ENCODE measurements at places on chromosomes 16 and 17.
A peak's percentile ranks its signal among the peaks of the same experiment; 100 is the strongest.

DNA sequence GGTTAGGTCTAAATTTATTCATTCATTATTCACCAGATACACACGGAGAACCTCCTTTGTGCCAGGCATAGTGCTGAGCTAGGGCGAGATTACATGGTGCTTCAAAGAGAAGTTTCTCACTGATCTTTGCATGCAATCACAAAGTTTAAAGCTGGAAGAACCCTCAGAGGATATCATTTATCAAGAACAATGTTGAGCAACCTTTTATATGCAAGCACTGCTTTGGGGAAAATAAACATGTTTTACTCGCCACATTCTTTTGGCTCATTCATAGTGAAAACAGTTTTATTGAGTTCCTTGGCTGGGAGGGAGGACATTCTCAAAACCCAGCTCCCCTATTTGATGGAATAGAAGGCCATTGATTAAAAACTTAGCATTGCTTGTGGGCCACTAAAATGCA is 49.8 kb upstream of the XYLT1 start:
- no peak for DNase-seq

DNA sequence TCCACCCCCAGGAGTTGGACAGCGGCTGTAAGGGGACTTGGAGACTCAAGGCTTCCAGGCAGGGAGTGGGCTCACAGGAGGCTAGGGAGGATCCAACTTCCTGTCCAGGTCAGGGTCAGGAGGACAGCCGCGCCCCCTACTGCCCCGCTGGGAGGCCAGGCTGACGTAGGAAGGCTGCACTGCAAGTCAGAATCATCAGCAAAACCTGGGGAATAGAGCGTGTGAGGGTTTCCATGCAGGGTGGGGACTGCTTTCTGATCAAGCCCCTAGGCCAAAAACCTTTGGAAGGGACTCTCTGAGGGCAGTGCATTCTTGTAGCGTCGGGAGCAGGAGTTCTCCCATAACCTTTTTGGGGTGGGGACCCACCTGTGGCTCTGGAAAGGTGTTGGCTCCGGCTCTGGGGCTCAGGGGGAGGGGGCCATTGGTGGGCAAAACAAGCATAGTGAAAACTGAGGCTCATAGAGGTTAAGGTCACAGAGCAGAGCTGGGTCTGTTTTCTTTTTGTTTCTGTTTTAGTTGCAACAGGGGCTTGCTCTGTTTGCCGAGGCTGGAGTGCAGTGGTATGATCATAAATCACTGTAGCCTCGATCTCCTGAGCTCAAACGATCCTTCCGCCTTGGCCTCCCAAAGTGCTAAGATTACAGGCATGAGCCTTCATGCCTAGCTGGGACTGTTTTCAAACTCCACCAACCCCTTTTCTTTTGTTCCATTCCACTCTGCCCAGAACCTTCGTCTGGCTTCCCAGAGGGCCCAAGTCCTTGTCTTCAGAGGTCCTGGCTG is 22.1 kb downstream of the RAI1 start:
- DNase-seq: no peak

DNA sequence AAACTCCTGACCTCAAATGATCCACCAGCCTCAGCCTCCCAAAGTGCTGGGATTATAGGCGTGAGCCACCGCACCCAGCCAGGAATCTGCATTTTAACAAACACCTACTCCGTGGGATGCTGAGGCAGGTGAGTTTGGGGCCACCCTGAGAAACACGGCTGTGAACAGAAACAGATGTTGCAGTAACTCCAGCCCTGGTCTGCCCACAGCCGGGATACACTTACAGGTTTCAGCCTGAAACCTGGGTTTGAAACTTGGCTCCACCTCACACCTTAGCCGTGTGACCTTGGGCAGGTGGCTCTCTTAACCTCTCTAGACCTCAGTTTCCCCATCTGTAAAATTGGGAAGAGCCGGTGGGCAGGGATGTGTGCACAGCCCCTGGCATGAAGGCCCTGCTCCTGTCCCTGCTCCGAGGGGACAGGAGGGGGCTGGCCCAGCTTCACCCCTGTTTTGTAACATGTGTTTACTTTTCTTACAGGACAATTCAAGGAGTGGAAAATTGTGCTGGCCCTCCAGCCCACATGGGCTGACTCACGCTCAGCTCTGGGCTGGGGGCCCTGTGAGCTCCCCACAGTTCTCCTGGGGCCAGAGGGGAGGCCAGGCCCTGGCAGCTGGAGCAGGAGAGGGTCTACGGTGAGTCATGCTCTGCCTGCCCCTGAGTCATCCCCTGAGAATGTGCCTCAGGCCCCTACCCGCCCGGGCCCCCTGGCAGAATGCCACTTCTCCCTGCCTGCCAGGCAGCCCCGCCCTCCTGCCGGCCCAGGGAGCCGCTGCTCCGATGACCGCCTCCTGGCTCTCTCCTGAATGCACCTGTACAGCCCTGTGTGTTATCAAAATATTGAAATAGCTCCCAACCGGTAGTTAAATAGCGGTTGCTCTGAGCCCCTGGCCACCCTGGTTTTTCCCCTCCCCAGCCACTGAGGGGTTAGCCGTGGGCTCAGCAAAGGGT is 7.7 kb upstream of the PPL start:
- DNase-seq: peak; percentile 59

GRCh38 chr16:86355951-86356350 is 154.4 kb upstream of the FOXF1 start:
- no peak for DNase-seq

- DNase-seq: no peak
Observed at GRCh38 chr16:20984019-20984418, 83.4 kb downstream of the LYRM1 start.

DNA sequence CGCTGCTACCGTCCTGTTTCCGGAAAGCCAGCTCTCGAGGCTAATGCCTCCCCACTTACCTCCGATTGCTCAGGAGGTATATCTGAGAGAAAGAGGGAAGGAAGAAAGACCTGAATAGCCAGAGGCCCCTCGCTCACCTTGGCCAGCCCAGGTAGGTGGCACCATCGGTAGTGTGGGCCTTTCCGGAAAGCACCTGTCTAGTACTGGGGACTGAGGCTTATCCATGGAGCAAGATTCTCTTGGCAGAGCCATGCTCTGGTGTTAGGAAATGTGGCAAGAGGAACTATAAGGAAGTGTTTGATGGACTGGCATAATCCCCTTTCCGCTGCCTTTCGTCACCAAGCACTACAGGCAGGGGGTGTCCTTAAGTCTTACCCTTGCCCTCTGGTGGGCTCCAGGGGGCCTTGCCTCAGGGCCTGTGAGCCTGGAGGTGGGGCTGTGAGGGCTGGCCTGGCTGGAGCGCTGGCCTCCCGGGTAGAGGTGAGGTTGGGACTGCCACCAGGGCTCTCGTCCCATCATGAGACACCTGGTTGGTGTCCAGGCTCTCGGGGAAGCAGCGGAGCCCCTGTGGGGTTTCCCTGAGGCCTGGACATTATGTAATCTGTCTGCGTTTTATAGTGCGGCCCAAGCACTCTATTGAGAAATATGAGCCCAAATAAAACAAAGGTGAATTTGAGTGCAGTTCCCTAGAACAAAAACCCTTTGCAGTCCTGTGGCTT is 2.9 kb downstream of the CMIP start:
- DNase-seq: no peak
